HT-29 (cell line): ENCODE measurements at places on chromosomes 12 and 14.

DNA sequence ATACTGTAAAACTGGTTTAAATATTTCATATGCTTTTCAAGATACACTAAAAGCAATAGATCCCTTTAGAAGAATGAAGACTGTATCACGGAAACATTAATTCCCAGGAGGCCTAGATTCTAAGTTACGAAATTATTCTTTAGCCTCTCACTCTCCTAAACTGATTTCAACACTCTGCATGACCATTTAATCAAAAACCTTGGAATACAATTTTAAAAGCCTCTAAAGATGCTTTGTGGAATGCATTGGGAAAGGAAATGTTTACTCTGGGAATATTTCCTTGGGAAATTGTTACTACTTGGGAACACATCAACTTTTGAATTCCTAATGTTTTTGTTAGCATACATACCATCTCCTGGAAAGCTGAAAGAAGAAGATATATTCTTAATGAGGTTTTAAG lies 255.7 kb upstream of the FAR2 start:
- no peak for DNase-seq

DNA sequence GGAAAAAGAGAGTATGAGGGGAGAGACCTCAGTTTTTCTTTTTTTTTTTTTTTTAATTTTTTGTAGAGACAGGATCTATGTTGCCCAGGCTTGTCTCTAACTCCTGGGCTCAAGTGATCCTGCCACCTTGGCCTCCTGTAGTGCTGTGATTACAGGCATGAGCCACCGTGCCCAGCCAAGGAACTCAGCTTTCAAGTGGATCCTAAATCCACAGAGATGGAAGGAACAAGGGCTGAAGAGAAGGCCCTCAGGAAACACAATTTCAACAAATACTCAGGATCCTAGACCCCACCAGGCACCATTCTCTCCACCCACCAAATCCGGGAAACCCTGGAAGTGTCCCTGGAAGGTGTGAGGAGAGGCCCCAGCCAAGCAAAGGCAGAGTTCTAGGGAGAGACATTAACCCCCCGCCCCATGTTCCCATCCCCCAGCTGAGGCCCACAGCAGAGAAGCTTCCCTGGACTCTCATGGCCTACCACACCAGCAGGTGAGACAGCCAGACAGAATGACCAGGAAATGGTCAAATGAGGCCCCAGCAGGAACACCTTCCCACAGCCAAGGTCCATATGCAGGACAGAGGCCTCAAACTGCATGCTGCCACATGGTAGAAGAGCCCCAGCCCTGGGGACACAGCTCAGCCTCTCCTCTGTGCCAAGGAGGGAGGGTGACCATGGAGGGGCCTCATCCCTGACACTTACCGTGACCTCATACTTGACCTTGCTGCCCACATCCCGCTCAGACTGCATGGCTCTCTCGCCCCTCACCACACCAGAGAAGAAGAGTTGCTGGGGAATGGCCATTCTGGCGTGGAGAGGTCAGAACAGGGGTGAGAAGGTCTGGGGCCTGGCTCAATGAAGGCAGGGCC lies 14.1 kb downstream of the ITGA7 start:
- DNase-seq, result no peak

DNA sequence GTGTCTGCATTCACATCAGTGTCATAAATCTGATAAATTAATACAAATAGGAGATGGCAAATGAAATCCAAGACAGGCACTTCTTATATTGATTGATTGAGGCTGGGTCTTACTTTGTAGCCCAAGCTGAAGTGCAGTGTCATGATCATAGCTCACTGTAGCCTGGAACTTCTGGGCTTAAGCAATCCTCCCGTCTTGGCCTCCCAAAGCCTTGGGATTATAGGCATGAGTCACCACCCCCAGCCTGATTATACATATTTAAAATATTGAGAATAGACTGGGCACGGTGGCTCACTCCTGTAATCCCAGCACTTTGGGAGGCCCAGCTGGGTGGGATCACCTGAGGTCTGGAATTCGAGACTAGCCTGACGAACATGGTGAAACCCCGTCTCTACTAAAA lies 51.3 kb downstream of the MARK3 start:
- DNase-seq, result no peak

DNA sequence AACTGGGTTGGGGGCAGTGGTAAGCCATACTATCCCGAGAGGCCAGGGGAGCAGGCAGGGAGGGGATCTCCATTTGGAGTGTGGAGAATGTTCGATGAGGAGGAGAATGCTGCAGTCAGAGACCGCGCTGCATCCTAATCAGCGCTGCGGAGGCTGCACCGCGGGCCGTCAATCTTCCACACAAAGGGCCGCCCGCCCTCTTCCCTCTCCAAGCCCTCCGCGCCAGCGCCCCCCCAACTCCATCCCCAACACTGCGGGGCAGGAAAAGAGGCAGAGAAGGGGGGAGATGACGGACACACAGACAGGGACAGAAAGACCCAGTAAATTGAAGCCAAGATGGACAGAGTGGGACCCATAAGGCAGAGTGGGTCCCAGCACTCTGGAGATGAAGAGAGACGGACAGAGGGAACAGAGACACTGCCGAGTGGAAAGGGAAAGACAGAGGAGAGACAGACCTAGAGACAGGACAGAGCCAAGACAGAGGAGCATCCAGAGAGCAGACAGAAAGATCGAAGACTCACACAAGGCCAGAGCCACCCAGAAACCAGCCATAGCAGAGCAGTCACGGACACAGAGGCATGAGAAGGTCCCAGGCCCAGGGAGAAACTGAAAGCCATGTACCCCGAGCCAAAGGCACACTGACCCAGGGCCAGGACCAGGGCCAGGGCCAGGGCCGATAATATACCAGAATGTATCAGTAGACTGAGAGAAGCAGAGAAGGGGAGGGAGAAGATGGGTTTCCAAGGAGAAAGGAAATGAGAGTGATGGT lies 3.5 kb downstream of the CISTR start:
- DNase-seq, result no peak

DNA sequence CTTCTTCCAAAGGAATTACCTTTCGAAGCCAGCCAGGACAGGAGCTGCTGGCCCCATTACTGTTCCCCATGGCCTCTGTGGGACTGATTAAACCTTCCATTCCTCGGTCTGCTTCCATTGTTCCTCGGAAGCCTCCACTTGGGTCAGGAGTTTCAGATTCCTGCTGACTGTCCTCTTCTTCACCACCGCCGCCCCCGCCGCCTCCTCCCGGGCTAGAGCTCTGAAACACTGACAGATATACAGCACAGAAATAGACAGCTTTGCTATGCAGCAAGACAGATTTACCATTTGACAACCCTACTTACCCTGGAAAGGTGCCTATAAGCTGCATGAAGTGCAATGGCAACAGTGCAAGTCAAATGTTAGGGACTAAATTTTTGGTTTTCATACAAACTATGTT lies 21.8 kb downstream of the ZC2HC1C start:
- DNase-seq, result no peak

GRCh38 chr12:70045036-70045435 lies 198.2 kb upstream of the CNOT2 start:
- no peak for DNase-seq

DNA sequence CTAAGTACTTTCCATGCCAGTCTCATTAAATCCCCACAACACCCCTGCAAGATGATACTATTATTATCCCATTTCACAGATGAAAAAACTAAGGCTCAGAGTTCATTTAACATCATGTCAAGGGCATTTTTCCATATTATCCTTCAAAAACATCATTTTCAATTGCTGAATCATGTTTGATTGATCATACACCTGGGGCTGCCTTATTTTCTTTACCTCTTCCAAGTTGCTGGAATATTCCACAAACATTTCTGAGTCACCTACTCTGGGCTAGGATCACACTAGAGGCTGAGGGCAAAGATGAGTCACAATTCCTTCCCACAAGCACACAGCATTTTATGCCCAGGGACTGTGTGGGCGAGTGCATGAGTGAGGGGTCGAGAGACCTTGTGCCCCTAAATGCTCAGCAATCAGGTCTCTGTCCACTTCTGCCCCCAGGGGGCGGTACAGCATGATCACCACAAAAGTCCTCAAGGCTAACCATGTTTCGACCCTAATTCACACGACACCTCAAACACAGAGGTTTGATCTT lies 14.1 kb upstream of the TMEM119 start:
- peak; percentile 36 for DNase-seq

DNA sequence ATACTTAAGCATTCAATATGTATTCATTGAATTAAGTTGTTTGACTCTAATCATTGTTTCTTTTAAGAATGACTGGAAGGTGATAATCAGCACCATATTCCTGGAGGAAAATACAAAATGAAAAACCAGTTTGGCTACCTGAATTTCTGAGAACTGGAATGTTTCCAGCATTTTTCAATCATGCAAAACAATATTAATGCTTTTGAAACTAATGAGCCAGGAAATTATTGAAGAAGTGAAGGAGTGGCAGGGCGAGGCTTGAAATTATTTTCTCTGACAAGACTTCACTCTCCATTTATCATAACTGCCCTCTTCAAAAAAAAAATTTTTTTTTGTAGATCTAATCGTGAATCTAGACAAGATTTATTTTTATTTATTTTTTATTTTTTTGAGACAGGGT lies 19.0 kb downstream of the TMEM19 start:
- no peak for DNase-seq

- DNase-seq, result peak; percentile 13
Observed at GRCh38 chr12:94140556-94140955, 7.8 kb upstream of the PLXNC1 start.

GRCh38 chr12:617304-617915 lies 45.8 kb downstream of the NINJ2 start:
- no peak for DNase-seq

GRCh38 chr14:99359906-99360305 lies 87.9 kb upstream of the BCL11B start:
- no peak for DNase-seq

- DNase-seq, result no peak
Observed at GRCh38 chr12:6819106-6820030, 2.3 kb upstream of the GPR162 start.

DNA sequence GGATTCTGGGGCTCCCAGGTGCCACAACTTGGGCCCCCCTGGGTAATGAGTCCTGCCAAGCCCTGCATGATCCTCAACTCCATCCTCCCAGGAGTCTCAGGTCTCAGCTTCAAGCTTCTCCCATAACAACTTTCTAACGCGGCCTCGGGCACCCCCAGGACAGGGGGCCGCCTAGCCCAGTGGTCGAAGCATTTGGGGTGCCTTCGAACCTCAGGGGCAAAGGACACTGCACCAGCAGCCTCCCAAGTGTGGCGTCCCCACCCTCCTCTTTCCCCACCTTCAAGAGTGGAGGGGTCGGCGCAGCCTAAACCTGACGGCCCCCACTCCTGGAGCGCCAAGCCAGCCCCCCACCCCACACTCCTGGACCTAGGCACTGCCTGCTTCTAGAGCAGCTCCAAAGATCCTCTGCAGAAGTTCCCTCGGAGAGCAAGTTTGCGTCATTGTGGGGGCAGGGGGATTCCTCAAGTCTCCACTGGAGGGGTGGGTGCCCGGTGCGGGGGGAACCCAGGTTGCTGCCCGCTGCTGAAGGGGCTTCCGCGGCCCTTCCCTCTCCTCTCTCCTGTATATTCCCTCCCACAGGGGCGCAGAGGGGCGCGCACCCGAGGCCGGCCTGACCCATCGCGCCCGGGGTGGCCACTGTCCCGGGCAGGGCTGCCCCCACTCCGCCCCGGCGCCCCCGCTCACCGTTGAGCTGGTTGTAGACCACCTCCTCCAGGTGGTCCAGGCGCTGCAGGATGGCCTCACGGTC lies 933 bp downstream of the GALNT9 start:
- no peak for DNase-seq

GRCh38 chr12:52551216-52551865 lies 1.6 kb downstream of the KRT71 start:
- no peak for DNase-seq

- no peak for DNase-seq
Observed at GRCh38 chr12:21751517-21751916, 23.0 kb downstream of the KCNJ8 start.

DNA sequence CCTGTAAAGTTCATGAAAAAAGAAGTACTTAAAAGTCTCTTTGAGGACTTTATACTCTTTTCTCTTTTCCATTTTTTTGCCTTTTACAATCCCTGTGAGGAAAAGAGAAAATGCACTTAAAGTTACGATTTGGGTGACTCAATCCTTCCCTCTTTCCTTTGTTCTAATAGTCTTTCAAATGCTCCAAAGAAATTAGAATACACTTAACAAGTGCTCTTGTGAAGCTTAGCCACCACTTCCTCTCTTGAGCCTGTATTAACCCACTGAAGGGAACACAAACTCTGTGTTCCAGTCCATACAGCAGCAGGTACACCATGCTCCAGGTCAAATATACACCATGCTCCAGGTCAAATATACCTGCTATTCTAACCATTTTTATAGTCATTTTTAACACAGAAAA lies 581.1 kb upstream of the MGAT4C start:
- DNase-seq, result no peak

- DNase-seq, result no peak
Observed at GRCh38 chr14:90345239-90345557, 13.5 kb upstream of the NRDE2 start.

- no peak for DNase-seq
Observed at GRCh38 chr14:83734431-83734830, 1795.5 kb upstream of the FLRT2 start.

- DNase-seq, result no peak
Observed at GRCh38 chr14:54211551-54212308, 185.1 kb upstream of the CDKN3 start.

DNA sequence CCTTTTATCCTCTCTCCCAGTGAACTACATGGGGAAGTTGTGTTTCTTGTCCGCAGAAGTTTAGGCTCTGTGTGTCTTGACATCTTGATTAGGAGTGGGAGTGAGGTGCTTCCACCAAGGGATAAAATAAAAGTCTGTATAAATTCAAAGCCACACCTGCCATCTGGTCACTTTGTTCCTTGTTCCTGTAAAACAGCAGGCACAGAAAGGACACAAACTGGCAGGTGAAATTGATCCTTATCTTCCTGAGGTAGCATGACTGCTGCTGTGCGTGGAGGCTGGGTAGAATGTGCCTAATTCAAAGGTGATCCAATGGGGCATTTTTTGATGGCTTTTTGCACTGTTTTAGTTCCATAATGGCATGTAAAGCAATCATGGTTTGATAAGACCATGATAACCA lies 104.3 kb upstream of the KITLG start:
- peak; percentile 42 for DNase-seq

DNA sequence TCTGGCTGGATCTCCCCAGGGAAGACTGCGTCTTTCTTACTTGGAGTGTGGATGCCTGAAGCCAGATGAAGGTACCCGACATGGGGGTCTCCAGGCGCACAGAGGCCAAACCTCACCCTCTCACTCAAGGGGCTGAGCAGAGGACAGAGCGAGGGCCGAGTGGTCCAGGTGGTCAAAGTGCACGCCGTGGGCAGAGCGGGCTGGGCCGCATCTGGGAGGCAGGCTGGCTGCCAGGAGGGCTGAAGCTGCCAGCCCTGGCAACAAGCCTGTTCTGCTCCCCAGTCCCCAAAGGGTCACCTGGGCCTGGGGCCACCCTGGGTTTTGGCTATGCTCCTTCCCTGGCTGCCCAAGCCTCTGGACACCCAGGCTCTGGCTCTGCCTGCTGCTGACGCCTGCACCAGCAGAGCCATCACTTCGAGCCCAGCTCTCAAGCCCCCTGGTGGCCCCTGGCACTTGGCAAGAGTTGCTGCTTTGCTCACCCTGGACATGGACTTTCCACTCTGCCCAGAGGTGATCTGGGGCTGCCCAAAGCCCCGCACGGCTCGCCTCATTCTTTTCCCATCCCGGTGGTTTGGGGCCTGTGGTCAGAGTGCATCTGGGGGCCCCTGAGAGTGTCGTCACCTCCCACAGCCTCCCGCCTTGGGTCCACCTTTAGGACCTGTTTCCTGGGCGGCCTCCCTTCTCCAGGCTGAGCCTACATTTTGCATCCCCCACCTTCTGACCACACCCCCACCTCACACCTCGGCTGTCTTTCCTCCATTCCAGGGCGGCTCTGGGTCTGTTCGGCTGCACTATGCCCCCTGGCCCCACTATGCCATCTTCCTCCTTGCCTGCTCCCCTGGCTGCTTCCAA lies 2.8 kb downstream of the ADSS1 start:
- peak; percentile 37 for DNase-seq
